SIG-M5 (cell line): ENCODE measurements at places on chromosomes 1 and 21.

DNA sequence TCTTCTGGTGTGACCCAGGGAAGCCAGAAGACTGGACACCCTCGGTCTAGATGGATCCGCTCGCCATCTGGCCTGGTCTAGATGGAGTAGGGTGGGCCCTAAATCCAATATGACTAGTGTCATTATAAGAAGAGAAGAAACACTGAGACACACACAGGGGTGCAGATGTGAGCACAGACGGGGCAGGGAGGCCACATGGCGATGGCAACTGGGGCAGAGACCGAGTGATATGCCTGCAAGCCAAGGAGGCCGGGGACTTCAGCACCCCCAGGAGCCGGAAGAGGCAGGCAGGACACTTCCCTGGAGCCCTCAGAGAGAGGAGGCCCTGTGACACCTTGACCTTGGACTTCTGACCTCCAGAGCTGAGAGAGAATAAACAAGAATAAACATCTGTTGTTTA is 5.6 kb upstream of the TFF3 start:
- DNase-seq: no peak

GRCh38 chr1:1051127-1051810 is 22.8 kb downstream of the RNF223 start:
- DNase-seq: no peak

- no peak for DNase-seq
These were observed 1030.0 kb downstream of the MRPL39 start for GRCh38 chr21:24577301-24577700.

DNA sequence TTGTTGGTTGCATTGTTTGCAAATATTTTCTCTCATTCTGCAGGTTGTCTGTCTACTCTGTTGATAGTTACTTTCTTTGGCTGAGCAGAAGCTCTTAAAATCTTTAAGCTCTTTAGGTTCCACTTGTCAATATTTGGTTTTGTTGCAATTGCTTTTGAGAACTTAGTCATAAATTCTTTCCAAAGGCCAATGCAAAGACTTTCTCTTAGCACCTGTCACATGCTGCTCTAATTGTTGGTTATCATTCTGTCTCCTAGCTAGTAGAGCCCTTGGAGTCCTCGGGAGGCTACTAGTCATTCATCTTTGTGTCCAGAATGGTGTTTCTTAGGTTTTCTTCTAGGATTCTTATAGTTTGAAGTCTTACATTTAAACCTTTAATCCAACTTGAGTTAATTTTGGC is 312.7 kb upstream of the PROX1 start:
- no peak for DNase-seq

DNA sequence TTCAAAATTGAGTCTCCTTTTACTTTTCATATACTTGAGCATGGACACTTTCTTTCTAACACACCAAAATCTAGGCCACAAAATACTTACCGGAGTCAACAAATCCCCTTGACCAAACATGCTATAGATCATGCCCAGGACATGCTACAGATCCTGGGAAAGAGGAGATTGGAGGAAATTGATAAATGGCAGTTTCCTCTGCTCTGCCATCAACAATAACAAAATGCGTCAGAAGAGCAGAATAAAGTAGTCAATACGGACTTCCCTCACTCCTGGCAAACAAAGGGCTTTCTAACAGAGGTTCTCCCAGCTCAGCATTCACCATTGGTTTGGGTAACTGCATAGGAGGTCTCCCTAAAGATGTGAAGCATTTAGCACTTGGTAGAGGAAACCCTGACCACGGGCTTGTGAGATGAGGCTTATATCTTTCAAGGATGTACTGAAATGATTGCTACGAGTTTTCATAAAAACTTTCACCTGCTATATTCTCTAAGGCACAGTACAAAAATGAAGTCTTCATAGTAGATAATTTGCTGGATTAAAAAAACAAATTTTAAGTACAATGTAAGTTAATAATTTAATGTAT is 283.8 kb upstream of the RUNX1 start:
- no peak for DNase-seq

DNA sequence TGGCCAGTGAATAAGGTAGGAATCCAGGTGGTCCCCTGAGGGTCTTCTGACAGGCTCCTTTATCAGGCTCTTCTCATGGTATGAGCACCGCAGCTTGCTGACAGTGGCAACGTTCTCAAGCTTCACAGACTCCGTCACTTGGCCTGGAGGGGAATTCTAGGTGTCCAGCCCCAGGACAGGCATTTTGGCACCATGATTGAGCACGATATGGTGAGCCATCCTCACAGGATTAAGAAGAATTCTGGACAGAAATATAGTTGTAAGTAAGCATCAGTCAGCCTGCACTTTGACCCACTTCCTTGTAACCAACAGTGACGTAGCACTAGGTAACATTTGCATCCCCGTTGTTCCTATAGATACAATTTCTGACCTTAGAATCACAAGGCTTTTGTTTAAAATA is 30.5 kb upstream of the KIF26B start:
- no peak for DNase-seq

GRCh38 chr1:36051821-36052220 is 32.1 kb upstream of the TEKT2 start:
- no peak for DNase-seq

DNA sequence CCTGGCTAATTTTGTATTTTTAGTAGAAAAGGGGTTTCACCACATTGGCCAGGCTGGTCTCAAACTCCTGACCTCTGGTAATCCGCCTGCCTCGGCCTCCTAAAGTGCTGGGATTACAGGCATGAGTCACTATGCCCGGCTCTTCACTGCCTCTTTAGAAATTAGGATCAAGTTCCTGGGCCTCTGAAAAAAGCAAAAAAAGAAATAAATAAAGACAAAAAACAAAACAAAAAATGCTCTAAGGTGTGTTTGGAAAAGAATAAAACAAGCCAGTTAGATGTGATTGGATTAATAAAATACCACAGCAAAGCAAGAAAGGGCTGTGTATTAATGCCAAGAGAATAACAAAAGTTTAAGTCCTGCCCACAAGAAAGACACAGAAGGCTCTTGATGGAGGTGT is 4.2 kb upstream of the ABCB10 start:
- DNase-seq: no peak

- no peak for DNase-seq
These were observed 35.2 kb downstream of the TEX35 start for GRCh38 chr1:178548108-178548507.

GRCh38 chr1:200846398-200846797 is 26.4 kb upstream of the GPR25 start:
- DNase-seq: no peak

DNA sequence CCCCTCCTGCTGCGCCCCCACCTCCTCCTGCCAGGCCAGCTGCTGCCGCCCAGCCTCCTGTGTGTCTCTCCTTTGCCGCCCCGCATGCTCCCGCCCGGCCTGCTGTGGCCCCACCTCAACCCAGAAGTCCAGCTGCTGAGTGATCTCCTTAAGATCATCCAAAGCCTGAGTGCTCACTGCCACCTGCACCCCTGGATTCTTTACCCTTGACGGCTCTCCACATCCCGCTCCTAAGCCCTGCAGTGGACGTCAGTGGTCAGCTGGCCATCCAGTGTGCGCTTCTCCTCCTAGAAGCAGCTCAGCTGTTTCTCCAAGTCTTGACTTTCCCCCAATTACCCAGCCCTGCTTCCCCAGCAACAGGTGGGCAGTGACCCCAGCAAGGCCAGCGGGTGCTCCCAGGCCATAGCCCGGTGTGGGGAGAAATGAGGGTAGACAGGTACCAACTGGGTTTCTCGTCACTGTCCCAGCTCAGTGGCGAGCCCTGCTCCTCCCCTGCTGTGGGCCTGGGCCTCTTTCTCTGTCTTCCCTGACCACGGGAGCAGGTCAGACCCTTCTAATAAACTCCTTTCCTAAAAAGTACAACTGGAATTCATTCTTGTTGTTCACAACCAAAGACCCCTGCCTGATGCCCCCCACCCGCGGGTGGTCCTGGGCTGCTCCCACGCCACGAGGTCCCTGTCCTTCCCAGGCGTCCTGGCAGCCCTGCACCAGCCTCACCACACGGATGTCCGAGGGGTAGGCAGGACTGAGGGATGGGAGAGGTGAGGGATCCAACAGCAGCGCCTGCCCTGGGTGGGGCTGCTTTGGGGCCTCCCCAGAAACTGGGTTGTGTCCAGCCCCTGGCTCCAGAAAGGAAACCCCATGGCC is 1.4 kb downstream of the KRTAP10-7 start:
- no peak for DNase-seq

DNA sequence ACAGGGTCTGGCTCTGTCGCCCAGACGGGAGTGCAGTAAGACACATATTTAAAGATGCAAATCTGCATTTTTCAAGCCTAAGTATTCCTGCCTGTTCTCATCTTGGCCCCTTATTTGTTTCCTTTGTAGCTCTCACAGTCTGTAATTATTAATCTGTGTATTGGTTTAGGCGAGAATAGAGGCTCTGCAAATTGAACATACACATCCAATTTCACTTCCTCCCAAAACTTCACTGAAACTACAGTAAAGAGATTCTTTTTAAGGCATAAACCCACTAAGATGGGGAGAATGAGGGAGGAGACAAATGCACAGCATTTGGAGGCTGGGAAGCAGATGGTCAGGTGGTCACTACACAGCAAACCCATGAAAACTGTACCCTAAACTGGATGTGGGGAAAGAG is 21.0 kb downstream of the HMGN2 start:
- DNase-seq: no peak

- no peak for DNase-seq
These were observed 12.1 kb downstream of the MIA3 start for GRCh38 chr1:222629921-222630535.

DNA sequence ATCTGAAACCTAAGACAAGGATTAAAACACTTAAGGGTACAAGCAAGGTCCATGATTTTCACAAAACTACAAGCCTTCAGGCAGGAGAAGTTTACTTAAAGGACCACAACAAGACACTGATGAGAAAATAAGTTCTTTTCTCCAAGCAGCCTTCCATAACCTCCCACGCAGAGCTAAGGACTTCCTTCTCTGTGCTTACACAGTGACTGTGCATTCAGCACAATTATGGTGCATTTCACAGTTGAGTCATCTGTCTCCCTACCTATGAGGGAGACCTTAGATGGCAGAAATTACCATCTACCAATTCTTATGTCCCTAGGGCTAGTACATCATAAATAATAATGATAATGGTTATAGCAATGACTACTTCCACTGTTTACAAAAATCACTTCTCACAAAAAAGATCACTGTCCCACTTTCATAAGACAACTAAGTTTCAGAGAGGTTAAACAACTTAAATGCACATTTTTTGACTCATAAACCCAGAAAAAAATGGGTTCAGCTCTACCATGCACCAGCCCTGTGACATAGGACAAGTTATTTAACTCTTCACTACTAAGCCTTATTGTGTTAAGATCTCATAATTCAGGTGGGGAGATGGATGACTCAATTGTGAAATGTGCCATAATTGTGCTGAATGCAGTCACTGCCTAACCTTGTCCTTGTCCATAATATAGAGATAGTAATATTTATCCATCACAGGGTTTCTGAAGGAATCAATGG is 45.3 kb downstream of the TARBP1 start:
- no peak for DNase-seq

DNA sequence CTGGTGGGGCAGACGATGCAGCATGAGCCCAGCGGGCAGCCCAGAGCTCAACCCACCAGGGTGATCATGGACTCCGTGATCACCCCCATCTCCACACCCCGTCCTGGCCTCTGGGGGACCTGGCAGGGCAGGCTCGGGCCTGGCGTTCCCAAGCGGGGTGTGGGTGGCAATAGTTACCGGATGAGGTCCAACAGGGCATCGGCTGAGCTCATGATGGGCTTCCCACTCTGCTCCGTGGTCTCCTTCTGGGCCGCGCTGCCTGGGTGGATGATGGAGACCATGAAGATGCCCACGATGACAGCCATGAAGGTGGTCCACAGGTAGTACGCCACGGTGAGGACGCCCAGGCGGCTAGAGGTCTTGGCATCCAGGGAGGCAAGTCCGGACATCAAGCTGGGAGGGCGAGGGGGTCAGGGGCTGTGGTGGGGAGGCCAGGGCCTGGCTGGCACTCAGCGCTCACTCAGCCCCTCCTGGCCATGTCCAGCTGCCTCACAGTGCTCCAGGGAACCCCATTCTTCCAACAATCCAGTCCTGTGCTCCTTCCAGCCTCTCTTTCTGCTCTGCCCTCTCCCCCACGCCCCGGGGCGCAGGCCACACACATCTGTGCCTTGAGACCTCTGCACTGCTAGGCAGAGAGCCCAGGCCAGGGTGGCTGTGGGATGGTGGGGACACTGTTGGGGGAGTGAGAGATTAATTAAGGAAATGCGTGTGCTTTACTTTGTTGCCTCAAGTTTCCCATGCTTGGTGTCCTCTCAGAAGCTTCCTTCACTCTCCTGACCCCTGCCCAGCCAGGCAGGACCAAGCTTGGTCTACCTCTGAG is 27.6 kb downstream of the SLC1A7 start:
- DNase-seq: no peak

- DNase-seq: no peak
These were observed 657 bp upstream of the LIN9 start for GRCh38 chr1:226309398-226310244.

- DNase-seq: no peak
These were observed 10.7 kb upstream of the COL16A1 start for GRCh38 chr1:31714442-31715086.

DNA sequence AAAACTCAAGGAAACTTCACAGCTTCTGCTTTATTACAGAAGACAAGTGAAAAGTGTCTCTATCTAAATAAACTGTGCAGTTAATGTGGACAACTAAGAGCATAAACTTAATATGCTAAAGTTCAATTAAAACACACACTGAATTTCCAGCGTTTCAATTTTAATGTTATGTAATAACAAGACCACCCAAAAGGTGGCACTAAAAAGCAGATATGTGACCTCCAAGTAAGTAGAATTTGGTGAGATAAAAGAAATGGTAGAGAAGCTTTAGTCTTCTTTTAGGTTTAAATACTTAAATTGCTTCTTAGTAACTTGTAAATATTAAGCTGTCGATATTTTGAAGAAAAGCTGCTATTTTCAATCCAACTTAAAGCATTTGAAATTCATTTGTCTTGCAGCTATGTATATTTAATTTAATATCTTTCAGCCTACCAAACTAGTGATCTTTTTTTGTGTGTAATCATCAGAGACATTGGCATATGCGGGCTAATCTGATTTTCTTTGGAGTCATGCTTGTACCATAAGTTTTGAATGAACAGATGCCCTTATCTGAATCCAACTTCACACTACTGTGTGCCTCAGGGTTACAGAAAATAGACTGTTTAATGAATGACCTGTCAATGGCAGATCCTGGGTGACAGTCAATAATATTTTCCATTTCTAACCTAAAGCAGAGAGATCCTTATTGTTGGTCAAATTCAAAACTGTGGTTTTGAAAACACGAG is 36.5 kb upstream of the ADAMTS1 start:
- no peak for DNase-seq

DNA sequence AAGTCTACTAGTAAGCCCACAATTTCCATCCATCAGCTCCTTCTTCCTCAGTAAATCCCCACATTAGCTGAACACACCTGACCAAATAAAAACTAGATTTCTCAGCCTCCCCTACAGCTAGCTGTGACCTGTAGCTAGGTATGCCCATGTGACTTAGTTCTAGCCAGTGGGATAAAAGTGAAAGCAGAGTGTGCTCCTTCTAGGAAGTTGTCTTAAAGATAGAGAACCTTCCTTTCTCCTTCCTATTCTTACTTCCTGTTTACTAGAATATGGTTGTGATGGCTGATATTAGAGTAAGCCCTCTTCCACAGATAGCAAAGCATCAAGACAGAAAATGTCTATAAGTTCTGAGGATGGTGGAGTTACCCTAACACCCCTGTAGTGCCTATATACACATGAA is 67.0 kb downstream of the PIK3R3 start:
- DNase-seq: no peak

GRCh38 chr1:97164276-97164639 is 442.7 kb downstream of the PTBP2 start:
- no peak for DNase-seq

- DNase-seq: no peak
These were observed 70.6 kb downstream of the SYT6 start for GRCh38 chr1:114082867-114083585.

GRCh38 chr1:93347334-93347899 is 1.7 kb downstream of the DR1 start:
- DNase-seq: no peak
